ENCODE measurements at places on chromosomes 2 and 18.
A peak's percentile ranks its signal among the peaks of the same experiment; 100 is the strongest.

GRCh38 chr2:187900021-187900420 is 345.8 kb upstream of the TFPI start:
- DNase-seq, result peak; percentile 43

GRCh38 chr18:3384664-3385563 is 65.1 kb upstream of the TGIF1 start:
- DNase-seq, result no peak

DNA sequence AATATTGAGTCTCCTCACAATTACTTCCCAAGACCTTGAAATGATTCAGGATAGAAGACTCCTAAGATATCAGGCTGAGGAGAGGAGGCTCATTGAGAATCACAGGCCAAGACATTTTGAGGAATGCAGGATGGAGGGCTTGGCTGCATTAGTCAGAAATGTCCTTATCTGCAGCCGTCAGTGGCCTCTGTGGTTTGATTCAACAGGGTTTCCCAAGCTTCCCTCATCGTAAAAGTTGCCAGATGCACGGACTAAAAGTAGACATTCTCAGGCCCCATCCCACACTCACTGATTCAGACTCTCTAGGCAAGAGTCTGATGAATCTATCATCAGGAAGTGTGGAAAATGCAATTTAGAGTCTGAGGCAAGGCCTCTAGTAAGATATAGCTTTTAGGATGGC is 34.0 kb upstream of the TMEM178A start:
- peak; percentile 96 for DNase-seq

GRCh38 chr18:50880119-50880465 is 1.2 kb downstream of the ME2 start:
- DNase-seq, result peak; percentile 23

GRCh38 chr2:105876191-105876590 is 131.5 kb downstream of the NCK2 start:
- no peak for DNase-seq

GRCh38 chr18:61085036-61085435 is 248.2 kb upstream of the CDH20 start:
- DNase-seq, result no peak

GRCh38 chr2:66682476-66682875 is 247.6 kb downstream of the MEIS1 start:
- DNase-seq, result no peak

Data from ELR (cell line).